ENCODE measurements at places on chromosomes 2 and 18.

- no peak for DNase-seq
Observed at GRCh38 chr2:1769703-1770422, 25.5 kb upstream of the PXDN start.

DNA sequence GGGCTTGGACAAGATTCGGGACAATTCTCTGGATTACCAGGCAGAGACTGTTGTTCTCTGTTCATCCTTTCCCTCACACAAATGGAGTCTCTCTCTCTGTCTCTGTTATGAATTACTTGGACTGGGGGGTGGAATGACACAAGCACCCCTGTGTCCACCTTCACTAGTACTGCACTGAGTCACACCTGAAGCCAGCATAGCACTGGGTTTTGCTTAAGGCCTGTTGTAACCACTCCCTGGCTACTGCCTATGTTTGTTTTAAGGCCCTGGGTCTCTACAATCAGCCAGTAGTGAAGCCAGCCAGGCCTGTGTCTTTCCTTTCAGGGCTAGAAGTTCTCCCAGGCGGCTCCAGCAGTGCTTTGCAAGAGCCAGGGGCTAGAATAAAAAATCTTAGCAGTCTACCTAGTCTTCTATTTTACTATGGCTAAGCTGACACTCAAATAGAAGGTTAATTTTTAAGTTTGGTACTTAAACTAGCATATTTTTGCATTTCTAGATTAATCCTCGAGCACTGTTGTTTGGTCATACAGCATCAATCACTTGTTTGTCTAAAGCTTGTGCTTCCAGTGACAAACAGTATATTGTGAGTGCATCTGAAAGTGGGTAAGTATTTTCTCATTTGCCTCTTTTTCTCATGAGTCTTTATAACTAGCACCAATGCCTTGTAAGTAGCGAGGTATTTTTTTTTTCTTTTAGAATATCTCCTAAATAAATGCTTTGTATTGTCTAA, 27.8 kb downstream of the WDR7 start:
- DNase-seq: no peak

- no peak for DNase-seq
Observed at GRCh38 chr2:187774551-187775071, 220.4 kb upstream of the TFPI start.

GRCh38 chr2:23292024-23292423, 93.0 kb upstream of the KLHL29 start:
- DNase-seq: no peak

GRCh38 chr2:172230889-172231401, 128.2 kb upstream of the DLX2 start:
- DNase-seq: no peak

- no peak for DNase-seq
Observed at GRCh38 chr2:3940661-3941060, 237.3 kb downstream of the DCDC2C start.

Data from activated CD8-positive, alpha-beta memory T cell treated with anti-CD3 and anti-CD28 coated beads for 4 hours (primary cell).